Heart left ventricle (tissue), 16 donors: ENCODE measurements at places on chromosomes 4 and X. TPM values are rescaled to one million over a fixed set of nuclear protein-coding genes. Genes with fewer than 3 reads are reported as not detected.

The TGIF2LX gene
- total RNA-seq, result not detected

The RPL10 gene
- total RNA-seq, result 1,820 TPM

The UVSSA gene
- 11.9 TPM for total RNA-seq

GRCh38 chr4:44738615-44739014 is 12.3 kb upstream of the GNPDA2 start:
- DNase-seq, result no peak

DNA sequence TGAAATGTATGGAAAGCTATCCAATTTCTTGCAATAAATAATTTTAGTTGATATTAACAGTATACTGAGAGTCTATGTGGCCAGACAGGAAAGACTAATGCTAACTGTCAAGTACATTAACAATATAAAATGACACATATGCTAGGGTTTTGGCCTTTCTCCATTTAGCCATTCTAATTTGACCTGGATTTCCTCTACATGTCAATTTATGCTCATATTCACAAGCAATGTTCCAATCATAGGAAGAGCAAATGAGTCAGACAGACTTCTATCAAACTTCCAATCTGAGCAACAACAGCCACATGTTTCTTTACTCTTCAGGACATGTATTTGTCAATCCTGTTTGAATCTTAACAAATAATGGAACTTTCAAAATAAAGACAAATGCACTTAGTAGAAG is 53.6 kb downstream of the CORIN start:
- DNase-seq, result no peak

DNA sequence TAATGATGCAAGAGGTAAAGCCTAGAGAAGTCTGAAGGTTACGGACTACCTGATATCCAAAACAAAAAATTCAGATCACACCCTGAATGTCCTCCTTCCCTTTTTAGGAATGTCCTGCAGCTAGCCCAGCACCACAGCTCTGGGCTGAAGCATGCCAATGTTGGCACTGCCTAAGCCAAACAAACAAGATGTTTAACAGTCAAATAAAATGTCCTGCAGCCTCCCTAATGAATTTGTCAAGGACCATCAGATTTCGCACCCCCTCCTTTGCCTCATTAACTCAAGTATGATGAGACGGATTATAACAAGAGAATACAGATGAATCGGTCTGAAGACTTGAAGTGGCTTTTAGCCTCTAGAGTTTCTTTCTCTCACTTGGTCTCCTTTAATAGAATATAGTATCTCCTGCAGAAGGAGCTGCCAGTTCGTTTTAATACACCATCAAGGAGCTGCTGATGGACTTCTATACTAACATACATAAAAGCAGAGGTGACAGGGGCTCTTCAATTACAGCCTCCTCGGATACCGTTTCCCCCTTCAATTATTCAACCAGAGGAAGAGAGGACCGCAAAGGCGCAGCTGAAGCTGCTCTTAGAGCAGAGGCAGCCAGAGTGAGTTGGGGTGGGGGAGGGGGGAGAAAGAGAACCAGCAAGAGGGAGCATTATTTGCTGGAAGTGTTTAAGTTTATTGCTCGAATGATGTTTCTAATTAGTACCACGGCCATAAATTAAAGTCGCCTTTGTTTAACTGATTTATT is 3.0 kb upstream of the MAB21L2 start:
- no peak for DNase-seq

GRCh38 chr4:17805580-17806155 is 4.9 kb downstream of the DCAF16 start:
- no peak for DNase-seq

DNA sequence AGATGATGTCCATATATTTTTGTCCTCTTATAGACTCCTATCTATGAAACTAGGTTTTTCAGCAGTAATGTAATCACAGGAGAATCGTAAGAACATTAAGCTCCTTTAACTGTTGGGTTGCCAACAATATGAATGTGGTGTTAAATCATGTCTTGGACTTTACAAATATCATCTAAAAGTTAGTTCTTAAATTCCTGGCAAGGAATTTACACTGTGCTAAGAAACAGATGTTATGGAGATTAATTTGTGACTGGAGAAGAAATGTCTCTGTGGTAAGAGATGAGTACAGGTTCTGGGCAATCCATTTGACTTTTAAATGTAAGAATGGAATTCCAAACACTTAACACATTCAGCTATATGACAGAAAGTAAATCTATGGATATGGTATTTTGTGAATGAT is 34.6 kb downstream of the CNKSR2 start:
- DNase-seq, result no peak

- DNase-seq, result no peak
Observed at GRCh38 chr4:68655764-68656444, 14.5 kb downstream of the UGT2B15 start.

- DNase-seq, result no peak
Observed at GRCh38 chr4:17624821-17625220, 10.4 kb downstream of the MED28 start.

- no peak for DNase-seq
Observed at GRCh38 chrX:17525266-17525665, 150.3 kb downstream of the NHS start.

- DNase-seq, result no peak
Observed at GRCh38 chr4:157246964-157247363, 26.4 kb downstream of the GRIA2 start.

DNA sequence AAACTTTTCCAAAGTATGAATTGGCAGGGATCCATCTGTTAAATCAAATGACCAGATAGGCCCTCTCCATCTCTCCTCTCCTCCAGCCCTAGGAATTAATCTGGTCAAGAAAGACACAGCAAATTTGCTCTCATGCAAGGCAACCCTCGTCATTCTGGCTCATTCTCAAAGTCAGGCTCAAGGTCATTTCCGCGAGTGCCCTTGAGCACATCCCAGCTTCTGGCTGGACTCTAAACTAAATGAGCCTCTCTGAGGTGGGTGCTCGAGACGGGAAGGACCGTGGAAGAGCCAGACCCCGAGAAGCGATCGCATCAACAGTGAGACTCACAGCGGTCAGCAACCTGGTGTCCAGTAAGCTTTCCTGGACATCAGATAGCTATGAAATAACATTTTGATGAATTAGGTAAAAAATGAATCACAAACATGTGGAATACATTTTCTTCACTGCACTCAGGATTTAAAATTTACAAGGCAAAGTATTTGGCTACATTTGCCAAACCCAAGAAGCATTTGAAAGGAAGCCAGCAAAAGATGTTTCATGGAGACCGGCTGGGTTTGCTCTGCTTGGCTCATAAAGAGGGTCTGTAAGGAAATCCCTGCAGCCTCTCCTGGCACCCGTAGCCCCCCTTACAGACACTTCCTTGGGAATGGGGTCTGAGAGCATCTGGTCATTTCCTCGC is 121.0 kb downstream of the ENPP6 start:
- DNase-seq, result no peak

- DNase-seq, result no peak
Observed at GRCh38 chrX:70774223-70774622, 134.3 kb downstream of the TEX11 start.
